ENCODE measurements at places on chromosomes 12 and 14. TPM values are rescaled to one million over a fixed set of nuclear protein-coding genes. Genes with fewer than 3 reads are reported as not detected.
A peak's percentile ranks its signal among the peaks of the same experiment; 100 is the strongest.

DNA sequence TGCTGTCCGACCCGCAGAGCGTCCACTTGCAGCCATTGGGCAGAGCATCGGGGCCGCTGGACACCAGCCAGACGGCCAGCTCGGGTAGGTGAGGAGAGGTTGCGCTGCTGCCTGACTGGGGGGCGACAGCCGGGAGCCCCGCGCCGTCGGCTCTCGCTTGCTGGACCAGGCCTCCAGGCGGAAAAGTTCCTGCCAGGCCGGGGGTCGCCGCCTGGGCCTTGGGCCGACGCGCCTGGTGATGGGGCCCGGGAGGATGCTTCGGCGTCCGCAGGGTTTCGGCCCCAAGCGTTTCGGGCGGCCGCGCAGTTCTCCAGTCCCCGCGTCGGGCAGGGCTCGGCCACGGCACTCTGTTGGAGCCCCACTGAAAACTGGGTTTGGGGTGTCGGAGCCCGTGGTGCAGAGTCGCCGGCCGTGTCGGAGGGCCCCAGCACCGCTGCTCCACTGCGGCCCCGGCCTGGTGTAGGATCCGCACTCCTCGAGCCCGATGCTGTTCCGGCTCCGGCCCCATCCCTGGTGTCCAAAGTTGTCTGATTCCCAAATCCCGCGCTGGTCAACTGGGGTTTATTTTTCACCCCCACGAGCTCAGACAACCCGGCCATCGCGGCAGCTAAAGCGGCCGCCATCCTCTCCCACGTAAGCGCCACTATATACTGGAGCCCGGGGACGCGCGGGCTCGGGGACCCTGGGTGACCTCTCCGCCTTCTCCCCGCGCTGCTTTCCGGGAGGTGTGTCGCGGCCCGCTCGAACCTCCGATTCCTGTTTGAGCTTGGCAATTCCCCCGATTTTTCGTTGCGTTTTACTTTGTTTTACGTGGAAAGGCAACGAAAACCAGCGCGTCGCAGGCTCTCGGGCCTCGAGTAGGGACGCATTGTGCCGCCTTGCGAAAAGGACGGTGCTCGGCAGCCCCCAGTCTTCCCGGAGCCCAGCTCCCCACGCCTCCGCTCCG, 872 bp downstream of the VSX2 start:
- peak; percentile 35 for DNase-seq

- DNase-seq, result no peak
These were observed 48.3 kb upstream of the KCNMB4 start for GRCh38 chr12:70317781-70318180.

DNA sequence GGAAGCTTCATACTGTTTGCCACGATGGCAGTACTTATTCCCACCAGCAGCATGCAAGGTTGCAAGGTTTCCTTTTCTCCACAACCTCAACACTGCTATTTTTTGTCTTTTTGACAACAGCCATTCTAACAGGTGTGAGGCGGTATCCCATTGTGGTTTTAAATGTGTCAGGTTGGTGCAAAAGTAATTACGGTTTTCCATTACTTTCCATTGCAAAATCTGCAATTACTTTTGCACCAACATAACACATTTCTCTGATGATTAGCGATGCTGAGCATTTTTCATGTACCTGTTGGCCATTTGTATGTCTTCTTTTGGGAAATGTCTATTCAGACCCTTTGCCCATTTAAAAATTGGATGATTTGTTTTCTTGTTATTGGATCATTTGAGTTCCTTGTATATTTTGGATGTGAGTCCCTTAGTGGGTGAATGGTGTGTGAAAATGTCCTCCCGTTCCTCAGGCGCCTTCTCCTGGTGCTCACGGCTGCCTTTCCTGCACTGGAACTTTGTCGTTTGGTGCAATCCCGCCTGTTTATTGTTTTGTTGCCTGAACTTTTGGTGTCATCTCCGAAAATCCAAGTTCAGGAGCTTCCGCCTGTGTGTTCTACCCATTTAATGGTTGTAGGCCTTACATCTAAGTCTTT, 213.6 kb downstream of the KIF26A start:
- DNase-seq, result no peak

DNA sequence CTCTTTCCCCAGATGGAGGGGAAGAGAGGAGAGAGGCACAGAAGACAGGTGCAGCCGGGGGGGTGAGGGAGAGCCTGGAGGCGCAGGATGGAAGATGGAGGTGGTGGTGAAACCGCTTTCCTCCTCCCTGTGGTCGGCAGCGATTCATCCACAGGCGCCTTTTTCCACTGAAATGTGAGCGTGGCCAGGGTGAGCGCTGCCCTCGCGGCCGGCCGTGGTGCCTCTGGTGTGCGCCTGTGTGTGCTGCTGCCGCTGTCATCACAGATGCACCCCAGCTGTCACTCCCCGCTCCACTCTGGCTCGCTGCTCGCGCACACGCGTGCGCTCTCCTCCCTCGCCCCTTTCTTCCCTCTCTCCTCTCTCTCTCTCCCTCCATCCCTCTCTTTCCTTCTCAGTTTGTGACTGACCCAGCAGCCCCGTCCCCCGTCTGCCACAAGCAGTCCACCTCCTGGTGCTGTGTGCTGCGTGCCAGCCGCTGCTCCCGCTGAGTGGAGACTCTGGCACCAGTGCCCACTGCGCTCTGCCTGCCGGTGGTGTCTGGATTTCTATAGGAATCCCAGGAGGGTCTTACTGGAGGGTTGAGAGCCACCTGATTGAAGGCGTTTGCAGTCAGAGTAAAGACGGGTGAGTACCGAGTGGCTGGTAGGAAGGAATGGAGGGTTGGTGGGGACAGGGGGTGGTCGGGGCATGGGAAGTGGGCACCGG, at the start of gene LRTM2:
TSS of gene LRTM2 (plus strand) at position 375 of the 705 bp plus-strand sequence. CDS start 7,584 bp downstream, outside the sequence.
- no peak for DNase-seq

- DNase-seq, result no peak
These were observed 4.9 kb downstream of the RFLNA start for GRCh38 chr12:124299628-124300388.

GRCh38 chr14:77988096-77988870, 181.9 kb upstream of the NRXN3 start:
- DNase-seq, result no peak

DNA sequence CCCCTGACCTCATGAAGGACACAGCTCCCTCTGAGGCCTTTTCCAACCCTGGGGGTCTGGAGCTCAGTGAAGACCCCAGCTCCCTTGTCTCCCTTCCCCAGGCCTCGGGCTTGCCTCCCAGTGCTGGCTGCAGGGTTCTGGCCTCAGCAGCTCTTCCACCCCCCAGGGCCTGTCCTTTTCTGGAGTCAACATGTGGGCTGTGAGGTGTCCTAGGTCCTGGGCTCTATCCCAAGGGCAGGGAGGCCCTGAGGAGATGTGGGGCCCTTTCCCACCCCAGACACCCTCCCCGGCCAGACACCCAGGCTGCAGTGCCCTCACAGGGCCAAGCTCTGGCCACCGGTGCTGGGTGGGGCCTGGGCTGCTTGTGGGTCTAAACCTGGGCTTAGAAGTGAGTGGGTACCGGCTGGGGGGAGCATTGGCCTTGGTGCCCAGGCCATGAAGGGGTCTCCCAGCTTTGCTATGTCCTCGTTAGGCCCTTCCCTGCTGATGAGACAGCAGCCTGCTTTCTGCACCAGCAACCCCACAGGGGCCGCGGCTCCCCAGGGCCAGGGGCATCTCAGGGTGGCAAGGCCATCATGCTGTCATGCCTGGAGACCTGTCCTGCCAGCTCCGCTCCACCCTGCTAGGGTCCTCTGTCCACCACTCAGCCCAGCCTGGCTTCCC, 2.7 kb upstream of the CRIP2 start:
- no peak for DNase-seq

DNA sequence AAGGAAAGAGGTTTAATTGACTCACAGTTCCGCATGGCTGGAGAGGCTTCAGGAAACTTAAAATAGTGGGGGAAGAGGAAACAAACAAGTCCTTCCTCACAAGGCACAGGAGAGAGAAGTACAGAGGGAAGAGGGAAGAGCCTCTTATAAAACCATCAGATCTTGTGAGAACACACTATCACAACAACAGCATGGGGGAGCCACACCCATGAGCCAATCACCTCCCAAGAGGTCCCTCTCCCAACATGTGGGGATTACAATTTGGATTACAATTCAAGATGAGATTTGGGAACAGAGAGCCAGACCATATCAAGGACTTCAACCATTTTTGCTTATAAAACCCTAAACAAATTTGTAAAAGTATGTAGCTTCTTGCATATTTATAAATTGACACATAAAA, 45.8 kb downstream of the SLCO1C1 start:
- DNase-seq, result no peak

- DNase-seq, result peak; percentile 76
These were observed 34.1 kb downstream of the SCFD1 start for GRCh38 chr14:30656190-30656632.

GRCh38 chr12:19105463-19105862, 24.1 kb upstream of the PLEKHA5 start:
- DNase-seq, result no peak

DNA sequence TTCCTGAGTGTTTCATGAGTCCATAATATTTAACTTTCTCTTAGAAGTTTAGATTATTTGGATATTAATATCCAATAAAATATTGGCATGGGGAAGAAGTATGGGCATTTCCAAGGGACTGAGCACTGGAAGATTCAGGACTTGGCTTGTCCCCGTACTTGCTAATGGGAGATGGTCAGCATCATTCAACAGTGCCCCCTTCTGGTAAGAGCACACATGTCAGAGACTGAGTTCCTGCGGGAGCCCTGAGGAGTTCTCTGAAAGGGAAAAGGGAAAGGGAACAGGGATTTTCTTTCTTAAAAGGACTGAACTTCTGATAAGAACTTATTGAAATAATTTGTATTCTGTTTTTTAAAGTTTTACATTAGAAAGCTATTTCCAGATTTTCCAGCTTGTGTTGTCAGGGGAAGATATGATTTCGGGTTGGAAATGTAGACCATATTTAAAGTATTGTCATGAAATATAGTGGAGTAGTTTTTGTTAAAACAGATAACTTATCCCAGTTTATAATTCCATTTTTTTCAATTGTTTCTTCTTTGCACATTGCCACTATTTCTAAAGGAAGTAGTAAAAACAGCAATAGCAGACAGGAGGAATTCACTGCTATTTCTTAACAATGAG, 59.8 kb upstream of the C12orf71 start:
- DNase-seq, result peak; percentile 85

DNA sequence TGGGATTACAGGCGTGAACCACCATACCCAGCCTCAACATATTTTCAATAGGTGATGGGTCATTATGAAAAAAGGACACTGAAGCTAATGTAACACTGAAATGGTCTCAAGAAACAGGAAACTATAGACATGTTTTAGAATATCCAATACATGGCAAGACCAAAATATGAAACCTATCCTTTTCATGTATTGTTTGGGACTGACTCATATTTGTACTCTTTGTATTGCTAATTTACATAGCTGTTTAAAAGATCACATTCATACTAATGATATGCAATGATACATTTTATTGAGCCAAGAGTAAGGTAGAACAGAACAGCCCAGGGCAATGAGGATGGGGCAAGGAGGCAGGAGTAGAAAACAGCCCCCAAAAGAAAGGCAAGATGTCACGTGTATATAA, 32.6 kb downstream of the RESF1 start:
- DNase-seq, result no peak

DNA sequence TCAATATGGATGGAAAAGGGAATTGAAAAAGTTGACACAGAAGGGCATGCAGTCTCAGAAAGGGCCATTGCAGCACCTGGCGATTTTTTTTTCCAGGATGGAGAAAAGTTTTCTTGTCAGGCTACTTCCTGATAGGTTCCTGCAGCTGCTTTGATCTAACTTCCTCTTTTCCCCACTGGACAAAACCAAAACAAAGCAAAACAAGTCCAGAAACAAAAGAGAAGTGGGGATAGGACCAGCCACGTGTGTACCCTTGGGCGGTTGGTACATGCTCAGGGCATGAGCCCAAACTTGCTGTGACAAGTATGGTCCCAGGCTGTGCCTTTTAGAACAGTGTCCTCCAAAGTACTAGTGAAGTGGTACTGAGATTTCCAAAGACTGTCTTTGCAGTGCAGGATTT, 89.8 kb downstream of the CHST11 start:
- DNase-seq, result no peak

DNA sequence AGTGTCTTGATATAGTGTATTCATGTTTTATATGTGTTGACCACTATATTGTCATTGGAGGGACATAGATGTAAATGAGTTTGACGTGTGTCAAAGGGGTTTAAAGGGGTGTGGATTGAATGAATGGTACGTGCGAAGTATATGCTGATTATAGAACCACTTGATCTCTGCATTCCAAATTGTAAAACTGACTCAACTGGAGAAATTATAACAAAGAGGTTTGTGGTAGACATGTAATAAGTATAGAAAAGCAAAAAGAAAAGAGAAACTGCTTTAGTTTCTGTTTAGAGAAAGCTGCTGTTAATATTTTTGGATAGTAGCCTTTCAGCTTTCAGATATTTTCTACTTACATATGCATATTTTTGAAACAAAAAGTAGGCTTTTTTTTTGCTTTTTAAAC, 8.9 kb upstream of the MYRFL start:
- DNase-seq, result no peak

- DNase-seq, result peak; percentile 34
These were observed 256.3 kb upstream of the SFSWAP start for GRCh38 chr12:131454418-131455217.

- DNase-seq, result peak; percentile 53
These were observed 451.8 kb downstream of the ATP23 start for GRCh38 chr12:58393152-58393551.

DNA sequence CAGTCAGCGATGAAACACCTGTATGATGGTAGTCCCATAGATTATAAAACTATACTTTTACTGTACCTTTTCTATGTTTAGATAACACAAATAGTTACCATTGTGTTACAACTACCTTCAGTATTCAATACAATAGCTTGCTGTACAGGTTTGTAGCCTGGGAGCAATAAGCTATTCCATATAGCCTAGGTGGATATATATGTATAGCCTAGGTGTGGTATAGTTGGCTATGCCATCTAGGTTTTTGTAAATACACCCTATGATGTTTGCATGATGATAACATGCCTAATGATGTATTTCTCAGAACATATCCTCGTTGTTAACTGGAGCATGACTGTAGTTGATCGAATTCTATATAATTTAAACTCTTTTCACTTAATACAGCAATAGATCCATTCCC, 316.1 kb downstream of the FUT8 start:
- no peak for DNase-seq

DNA sequence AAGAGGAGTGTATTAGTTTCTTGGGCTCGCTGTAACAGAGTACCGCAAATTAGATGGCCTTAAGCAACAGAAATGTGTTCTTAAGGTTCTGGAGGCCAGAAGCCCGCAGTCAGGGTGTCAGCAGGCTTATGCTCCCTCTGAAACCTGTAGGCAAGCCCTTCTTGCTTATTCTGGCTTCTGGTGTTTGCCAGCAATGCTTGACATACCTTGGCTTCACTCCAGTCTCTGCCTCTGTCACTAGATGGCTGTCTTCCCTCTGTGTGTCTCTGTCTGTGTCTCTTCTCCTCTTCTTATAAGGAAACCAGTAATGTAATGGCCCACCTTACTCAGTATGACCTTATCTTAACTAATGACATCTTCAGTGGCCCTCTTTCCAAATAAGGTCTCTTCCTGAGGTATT, 85.1 kb downstream of the DERA start:
- peak; percentile 61 for DNase-seq

GRCh38 chr12:100382338-100382737, 25.5 kb downstream of the SLC17A8 start:
- DNase-seq, result peak; percentile 25

- no peak for DNase-seq
These were observed 332.3 kb downstream of the ZFP36L1 start for GRCh38 chr14:68460541-68460940.

DENND5B gene
- total RNA-seq, result 12.0 TPM

CIDEB gene
- 0.51 TPM for total RNA-seq

ACOT6 gene
- not detected for total RNA-seq

RERGL gene
- total RNA-seq, result 0.51 TPM

SERPINA12 gene
- not detected for total RNA-seq

DMAC2L gene
- 4.4 TPM for total RNA-seq

RBM23 gene
- 42.6 TPM for total RNA-seq

NTN4 gene
- 63.7 TPM for total RNA-seq

AQP6 gene
- total RNA-seq, result not detected

PYGL gene
- 42.6 TPM for total RNA-seq

RIMBP2 gene
- not detected for total RNA-seq

Measured in GM23248 (cell line).